ENCODE measurements at places on chromosomes 3 and 15. TPM values are rescaled to one million over a fixed set of nuclear protein-coding genes. Genes with fewer than 3 reads are reported as not detected.

The ARID3B gene
- 1.4 TPM for total RNA-seq

The C3orf49 gene
- total RNA-seq = not detected

The CHRFAM7A gene
- 2.9 TPM for total RNA-seq

The NRG4 gene
- total RNA-seq = not detected

The SAMD7 gene
- total RNA-seq = not detected

The CCR9 gene
- total RNA-seq = not detected

The HRG gene
- not detected for total RNA-seq

The SAXO2 gene
- total RNA-seq = 0.19 TPM

The EPHA3 gene
- total RNA-seq = 1.7 TPM

The TEX264 gene
- 37.5 TPM for total RNA-seq

The LRRIQ4 gene
- not detected for total RNA-seq

The WDR48 gene
- 26.4 TPM for total RNA-seq

The MAGI1 gene
- total RNA-seq = 44.2 TPM

The BDH1 gene
- 0.94 TPM for total RNA-seq

The WDR5B gene
- total RNA-seq = 3.2 TPM

The FAM174B gene
- 0.90 TPM for total RNA-seq
